ENCODE measurements at places on chromosomes 12 and 14.

- DNase-seq, result no peak
Measured at GRCh38 chr12:74185360-74185759, 352.3 kb upstream of the ATXN7L3B start.

DNA sequence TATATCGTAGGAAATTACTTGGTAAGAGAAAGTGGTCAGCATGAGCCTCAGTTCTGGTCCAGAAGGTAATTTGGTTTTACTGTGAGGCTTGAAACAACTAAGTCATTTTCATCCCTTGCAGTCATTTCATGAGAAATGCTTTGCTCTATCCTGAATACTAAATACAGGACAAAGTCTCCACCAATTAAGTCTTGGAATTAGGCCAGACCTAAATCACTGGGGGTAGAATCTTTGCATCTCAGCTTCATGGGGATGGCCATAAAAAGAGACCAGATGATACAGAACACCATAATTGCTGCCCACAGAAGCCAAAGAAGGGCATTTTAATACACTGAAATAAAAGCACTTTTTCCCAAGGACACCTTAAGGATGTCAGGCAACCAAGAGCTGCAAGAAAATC lies 277.9 kb upstream of the DCN start:
- no peak for DNase-seq

GRCh38 chr14:50978888-50979287 lies 34.6 kb upstream of the PYGL start:
- DNase-seq, result no peak

DNA sequence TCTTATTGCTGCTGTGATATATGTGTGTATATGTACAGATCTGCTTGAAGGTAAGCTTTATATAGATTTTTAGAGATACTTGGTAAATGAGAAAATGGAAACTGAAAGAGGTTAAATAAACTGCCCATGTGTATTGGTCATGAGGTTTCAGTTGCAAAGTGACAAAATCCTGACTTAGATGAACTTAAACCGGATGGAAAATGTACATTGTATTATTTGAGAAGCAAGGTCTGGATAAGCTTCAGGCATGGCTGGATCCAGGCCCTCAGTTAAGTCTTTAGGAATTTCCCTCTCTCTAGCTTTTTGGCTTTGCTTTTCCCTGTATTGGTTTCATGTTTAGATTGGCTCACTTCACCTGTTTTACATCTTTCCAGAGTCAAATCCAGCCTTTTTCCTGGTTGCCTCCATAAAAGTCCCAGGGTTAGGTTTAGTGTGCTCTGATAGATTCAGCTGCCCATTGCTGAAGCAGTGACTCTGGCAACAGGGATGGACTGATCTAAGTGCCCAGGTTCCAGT lies 21.0 kb upstream of the MAP1LC3B2 start:
- DNase-seq, result peak; percentile 29

DNA sequence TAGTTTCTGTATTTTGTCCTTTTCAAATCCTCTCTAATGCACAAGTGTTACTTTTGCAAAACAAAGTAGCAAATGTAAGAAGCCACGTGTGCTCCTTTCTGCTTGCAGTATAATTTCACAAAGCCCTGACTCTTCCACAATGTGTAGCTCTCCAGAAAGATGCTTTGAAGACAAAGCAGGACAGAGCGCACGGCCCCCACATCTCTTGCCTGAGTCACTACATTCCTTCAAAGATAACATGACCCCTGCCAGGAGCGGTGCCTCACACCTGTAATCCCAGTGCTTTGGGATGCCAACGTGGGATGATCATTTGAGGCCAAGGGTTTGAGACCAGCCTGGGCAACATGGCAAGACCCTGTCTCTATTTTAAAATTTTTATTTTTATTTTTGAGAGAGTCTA lies 40.5 kb downstream of the JAG2 start:
- no peak for DNase-seq

DNA sequence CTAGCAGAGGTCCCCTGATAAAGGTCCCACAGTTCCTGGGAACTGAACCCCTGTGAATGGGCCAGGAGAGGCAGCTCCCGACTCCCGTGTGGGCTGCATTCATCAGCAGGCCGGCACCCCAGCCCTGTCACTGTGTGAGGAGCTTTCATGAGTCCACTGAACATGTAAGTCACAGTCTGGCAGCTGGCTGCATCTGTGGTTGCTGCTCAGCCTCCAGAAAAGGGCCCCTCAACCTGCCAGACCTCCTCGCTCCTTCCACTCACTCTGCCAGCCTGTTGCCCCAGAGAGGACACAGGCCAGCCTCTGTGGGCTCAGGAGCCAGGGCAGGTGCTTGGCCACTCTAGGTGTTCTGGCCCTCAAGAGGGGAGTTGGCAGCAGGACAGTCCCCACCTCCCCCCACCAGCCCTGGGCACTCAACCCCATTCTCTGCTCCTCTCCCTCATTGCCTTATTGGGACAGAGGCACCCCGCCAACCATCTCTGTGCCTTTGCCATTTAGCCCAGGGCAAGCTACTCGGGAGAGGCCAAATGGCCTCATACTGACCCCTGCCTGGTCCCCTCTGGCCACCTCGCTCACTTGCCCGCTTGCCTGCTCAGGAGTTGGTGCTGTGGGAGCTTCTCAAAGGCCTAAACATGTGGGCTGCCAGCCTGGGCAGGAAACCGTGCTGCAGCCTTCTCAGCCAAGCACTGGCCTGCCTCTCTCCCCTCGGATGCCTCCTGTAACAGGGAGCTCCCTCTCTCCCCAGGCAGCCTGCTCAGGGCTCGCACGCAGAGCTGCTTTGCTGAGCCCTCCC lies 1.9 kb downstream of the RTL1 start:
- DNase-seq, result no peak

- DNase-seq, result no peak
Measured at GRCh38 chr14:105458010-105458409, 16.6 kb upstream of the CRIP2 start.

DNA sequence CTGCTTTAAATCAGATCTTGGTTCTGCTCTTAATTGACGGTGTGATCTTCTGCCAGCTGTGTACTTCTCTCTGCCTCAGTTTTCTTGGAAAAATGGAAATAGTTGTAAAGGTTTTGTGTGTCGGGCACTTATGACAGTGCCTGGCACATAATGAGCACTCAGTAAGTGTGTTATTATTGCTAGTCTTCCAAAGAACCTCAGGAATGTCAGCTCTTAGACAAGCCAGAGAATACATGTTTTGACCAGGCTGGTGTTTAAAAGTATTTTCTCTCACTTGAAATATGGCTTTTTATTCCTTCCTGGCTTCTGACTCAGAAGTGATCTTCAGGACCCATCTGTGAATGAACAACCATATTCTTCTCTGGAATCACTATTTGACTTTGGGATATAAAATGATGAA lies 304.1 kb downstream of the SNAPC1 start:
- no peak for DNase-seq
